ENCODE measurements at places on chromosomes 3 and 15. TPM values are rescaled to one million over a fixed set of nuclear protein-coding genes. Genes with fewer than 3 reads are reported as not detected.

DNA sequence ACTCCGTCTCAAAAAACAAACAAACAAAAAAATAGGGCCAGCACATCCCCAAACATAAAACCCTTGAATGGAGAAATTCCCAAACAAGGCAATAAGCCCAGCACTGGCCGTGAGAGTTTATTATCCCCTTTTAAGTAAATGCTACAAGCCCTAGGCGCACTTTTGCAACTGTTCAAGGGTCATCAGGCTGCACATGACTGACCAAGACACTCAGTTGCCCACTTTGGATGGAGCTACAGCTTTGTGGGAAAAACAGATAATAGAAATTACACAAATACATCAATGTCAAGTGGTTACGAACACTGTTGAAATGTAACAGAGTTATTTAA, 33.7 kb upstream of the ZNF445 start:
- DNase-seq: peak; percentile 6

- DNase-seq: no peak
Measured at GRCh38 chr3:161406594-161407555, 35.6 kb upstream of the SPTSSB start.

- no peak for DNase-seq
Measured at GRCh38 chr3:48215876-48216275, 7.4 kb upstream of the CAMP start.

Gene CASR
- not detected for total RNA-seq

Gene MNS1
- total RNA-seq: 0.74 TPM

Gene PLA2G4D
- total RNA-seq: not detected

GRCh38 chr3:187871848-187872247, 126.6 kb upstream of the BCL6 start:
- DNase-seq: no peak

Gene LIPC
- total RNA-seq: 0.34 TPM

Data from dermis blood vessel endothelial cell (primary cell).